ENCODE measurements at places on chromosomes 7 and 10. TPM values are rescaled to one million over a fixed set of nuclear protein-coding genes. Genes with fewer than 3 reads are reported as not detected.

- H3K27me3 ChIP-seq, result no peaks in the 10 kb centered on the region
- H3K36me3 ChIP-seq, result no peaks in the 10 kb centered on the region
- H3K4me1 ChIP-seq, result peaks cover 14% of the 10 kb centered on the region
- H3K27ac ChIP-seq, result no peak overlapping the region
Measured at GRCh38 chr7:129605960-129606614, 5.4 kb upstream of the NRF1 start.

GRCh38 chr7:115941703-115942268, 88.8 kb downstream of the TFEC start:
- no peak overlapping the region for H3K4me3 ChIP-seq
- H3K27me3 ChIP-seq, result no peaks in the 10 kb centered on the region
- no peaks in the 10 kb centered on the region for H3K4me1 ChIP-seq
- no peak overlapping the region for H3K27ac ChIP-seq
- no peak for DNase-seq

GRCh38 chr7:141975806-141976523, 2.4 kb upstream of the TAS2R38 start:
- DNase-seq, result no peak
- no peak overlapping the region for H3K4me3 ChIP-seq
- no peaks in the 10 kb centered on the region for H3K4me1 ChIP-seq
- no peak overlapping the region for H3K27ac ChIP-seq

- H3K27ac ChIP-seq, result no peak overlapping the region
- no peak for DNase-seq
- H3K4me1 ChIP-seq, result no peaks in the 10 kb centered on the region
- no peak overlapping the region for H3K4me3 ChIP-seq
- no peaks in the 10 kb centered on the region for H3K27me3 ChIP-seq
Measured at GRCh38 chr10:104081998-104082397, 3.7 kb downstream of the COL17A1 start.

SCART1 gene
- total RNA-seq, result 1.5 TPM

PTF1A gene
- not detected for total RNA-seq

CEP55 gene
- total RNA-seq, result 3.2 TPM

DNA sequence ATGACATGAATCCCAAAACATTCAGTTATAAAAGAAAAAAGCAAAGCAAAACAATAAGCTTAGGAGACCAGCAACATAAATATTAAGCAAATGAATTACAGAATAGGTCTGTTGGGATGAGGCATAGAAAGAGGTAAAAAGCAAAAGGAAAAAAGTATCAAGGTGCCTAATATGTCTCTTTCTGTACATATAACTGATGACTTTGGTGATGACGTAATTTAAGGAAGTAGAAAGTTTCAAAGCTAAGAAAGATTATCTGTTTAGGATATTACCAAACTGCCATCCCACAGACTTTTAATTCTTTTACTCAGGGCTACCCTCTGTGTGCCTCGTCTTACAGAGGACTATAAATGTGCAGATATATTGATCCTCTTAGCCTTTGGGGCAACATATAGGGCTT, 1066.5 kb downstream of the SORCS3 start:
- H3K4me1 ChIP-seq, result no peaks in the 10 kb centered on the region
- H3K27me3 ChIP-seq, result no peaks in the 10 kb centered on the region
- no peaks in the 10 kb centered on the region for H3K36me3 ChIP-seq
- no peak for DNase-seq

- DNase-seq, result no peak
- H3K27me3 ChIP-seq, result no peaks in the 10 kb centered on the region
- no peaks in the 10 kb centered on the region for H3K36me3 ChIP-seq
Measured at GRCh38 chr7:93890464-93891068, at the start of gene TFPI2. Gene TFPI2 (minus strand): TSS chr7:93890753. CDS start chr7:93890678, 75 bp downstream.

DNA sequence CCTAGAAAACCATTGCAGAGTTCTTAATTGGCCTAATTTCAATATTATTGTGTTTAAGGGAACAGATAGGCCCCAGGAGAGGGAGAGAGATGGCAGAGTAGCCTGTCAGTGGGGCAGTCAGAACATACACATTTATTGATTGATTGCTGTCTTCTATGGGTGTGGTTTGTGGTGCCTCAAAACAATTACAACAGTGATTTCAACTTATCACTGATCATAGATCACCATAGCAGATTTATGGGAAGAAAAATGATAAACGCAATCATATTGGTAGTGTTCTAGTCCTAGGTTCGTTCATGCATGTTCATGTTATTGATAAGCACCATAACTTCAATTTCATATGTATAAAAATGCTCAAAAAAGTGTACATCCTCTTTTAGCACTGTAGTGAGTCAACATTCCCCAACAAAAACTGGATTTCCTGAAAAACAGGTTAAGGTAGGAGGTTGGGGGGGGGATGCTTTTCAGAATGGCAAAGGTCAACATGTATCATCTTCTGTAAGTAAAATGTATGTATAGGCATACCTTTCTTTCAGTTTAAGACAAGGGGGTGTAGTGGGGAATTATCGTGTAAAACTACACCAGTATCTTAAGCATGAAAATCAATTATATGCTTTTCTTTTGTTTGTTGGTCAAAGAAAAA, 1.1 kb upstream of the TNKS2 start:
- H3K27me3 ChIP-seq, result no peaks in the 10 kb centered on the region
- H3K27ac ChIP-seq, result peak overlapping the region; percentile 96
- H3K4me1 ChIP-seq, result peaks cover 36% of the 10 kb centered on the region
- DNase-seq, result no peak
- H3K36me3 ChIP-seq, result no peaks in the 10 kb centered on the region

DNA sequence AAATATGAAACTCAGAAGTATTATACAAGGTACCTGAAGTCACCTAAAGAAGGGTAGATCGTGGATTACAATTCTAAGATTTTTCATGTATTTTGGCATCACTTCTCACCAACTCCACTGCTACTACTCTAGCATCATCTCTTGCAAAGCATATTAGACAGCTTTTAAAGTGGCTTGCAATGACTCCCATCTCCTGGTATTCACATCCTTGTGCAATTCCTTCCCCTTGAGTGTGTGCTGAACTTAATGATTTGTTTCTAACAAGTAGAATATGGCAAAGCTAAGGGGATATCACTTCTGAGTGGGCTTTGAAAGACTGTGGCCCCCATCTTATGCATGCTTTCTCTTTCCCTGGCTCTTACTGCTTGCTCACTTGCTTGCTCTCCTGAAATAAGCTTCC, 280.2 kb downstream of the SNX13 start:
- H3K27ac ChIP-seq, result no peak overlapping the region
- H3K36me3 ChIP-seq, result no peaks in the 10 kb centered on the region
- no peak overlapping the region for H3K4me3 ChIP-seq
- H3K27me3 ChIP-seq, result no peaks in the 10 kb centered on the region
- H3K4me1 ChIP-seq, result peaks cover 23% of the 10 kb centered on the region

DNA sequence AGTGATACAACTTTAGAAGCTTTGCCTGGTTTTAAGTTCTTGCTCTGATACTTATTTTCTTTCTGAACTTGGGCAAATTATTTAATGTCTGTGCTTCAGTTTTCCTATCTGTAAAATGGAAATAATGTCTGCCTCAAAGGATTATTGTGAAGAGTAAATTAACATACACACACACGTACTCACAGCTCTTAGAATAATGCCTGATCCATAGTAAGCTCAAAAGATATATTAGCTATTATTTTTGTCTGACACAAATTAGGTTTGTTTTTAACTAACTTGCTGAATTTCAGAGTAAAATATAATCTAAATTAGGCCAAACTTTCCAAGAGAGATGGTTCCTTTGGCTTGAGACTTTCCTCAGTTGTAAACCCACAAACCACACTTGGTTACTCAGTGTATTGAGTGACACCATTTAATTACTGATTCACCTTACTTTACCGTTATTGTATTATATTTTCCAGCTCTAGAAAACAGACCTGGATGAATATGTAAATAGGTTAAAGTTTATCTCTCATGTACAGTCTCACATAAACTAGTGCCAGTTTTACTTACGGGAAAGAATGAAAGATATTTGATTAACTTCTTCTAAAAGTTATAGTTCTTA, 50.4 kb downstream of the VTI1A start:
- no peak overlapping the region for H3K27ac ChIP-seq
- no peak overlapping the region for H3K4me3 ChIP-seq
- no peak for DNase-seq
- no peaks in the 10 kb centered on the region for H3K27me3 ChIP-seq

EMX2 gene
- total RNA-seq, result 0.74 TPM

AGBL3 gene
- total RNA-seq, result 4.9 TPM

- no peaks in the 10 kb centered on the region for H3K27me3 ChIP-seq
- H3K4me1 ChIP-seq, result no peaks in the 10 kb centered on the region
- no peak overlapping the region for H3K4me3 ChIP-seq
- peak; percentile 77 for DNase-seq
- H3K27ac ChIP-seq, result no peak overlapping the region
Measured at GRCh38 chr7:70787286-70787685, 344.7 kb upstream of the GALNT17 start.

- no peaks in the 10 kb centered on the region for H3K27me3 ChIP-seq
- no peak for DNase-seq
- H3K27ac ChIP-seq, result no peak overlapping the region
- no peaks in the 10 kb centered on the region for H3K36me3 ChIP-seq
Measured at GRCh38 chr7:107993891-107994291, 9.1 kb downstream of the LAMB1 start.

DNA sequence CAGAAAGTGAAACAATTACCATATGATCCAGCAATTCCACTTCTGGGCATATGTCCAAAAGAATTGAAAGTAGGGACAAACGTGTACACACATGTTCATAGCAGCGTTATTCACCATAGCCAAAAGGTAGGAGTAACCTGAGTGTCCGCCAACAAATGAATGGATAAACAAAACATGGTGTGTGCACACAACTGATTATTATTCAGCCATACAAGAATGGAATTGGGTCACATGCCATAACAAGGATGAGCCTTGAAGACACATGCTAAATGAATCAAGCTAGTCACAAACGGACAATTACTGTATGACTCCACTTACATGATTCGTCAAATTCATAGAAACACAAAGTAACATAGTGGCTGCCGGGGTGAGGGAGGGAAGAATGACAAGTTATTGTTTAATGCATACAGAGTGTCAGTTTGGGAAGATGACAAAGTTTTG, 4.1 kb upstream of the OIT3 start:
- H3K36me3 ChIP-seq, result peaks cover 4% of the 10 kb centered on the region
- H3K4me1 ChIP-seq, result no peaks in the 10 kb centered on the region
- no peak overlapping the region for H3K27ac ChIP-seq
- DNase-seq, result no peak
- H3K4me3 ChIP-seq, result no peak overlapping the region

ODAD2 gene
- total RNA-seq, result 0.25 TPM

DENND11 gene
- 21.1 TPM for total RNA-seq

GRCh38 chr7:151231080-151231479, 1.2 kb upstream of the CHPF2 start:
- no peak overlapping the region for H3K4me3 ChIP-seq
- H3K27ac ChIP-seq, result no peak overlapping the region
- H3K4me1 ChIP-seq, result peaks cover 43% of the 10 kb centered on the region
- DNase-seq, result no peak
- no peaks in the 10 kb centered on the region for H3K27me3 ChIP-seq

- H3K4me1 ChIP-seq, result peaks cover 23% of the 10 kb centered on the region
- H3K27ac ChIP-seq, result peak overlapping the region; percentile 85
- no peaks in the 10 kb centered on the region for H3K36me3 ChIP-seq
- no peak for DNase-seq
- H3K4me3 ChIP-seq, result peak overlapping the region; percentile 81
Measured at GRCh38 chr7:4882169-4883032, 1.1 kb downstream of the RADIL start.

DNA sequence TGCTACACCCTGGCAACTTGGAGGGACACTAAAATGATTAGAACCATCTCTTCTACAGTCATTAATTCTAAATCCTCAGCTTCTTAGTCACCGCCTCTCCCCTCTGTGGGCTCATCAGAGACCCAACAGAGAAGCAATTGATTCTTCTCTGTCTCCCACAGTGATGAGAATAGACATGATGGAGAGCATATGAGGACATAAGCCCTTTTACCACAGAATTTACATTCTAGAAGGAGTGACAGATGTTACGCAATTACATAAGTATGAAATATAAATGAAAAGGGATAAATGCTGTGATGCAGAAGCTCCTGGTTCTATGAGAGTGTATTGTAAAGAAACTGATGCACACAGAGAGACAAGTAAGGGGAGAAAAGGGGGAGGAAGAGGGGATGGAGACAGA, 18.1 kb upstream of the ABCB5 start:
- no peaks in the 10 kb centered on the region for H3K36me3 ChIP-seq
- no peak overlapping the region for H3K27ac ChIP-seq
- H3K4me1 ChIP-seq, result peaks cover 14% of the 10 kb centered on the region
- no peak overlapping the region for H3K4me3 ChIP-seq
- DNase-seq, result no peak

DNA sequence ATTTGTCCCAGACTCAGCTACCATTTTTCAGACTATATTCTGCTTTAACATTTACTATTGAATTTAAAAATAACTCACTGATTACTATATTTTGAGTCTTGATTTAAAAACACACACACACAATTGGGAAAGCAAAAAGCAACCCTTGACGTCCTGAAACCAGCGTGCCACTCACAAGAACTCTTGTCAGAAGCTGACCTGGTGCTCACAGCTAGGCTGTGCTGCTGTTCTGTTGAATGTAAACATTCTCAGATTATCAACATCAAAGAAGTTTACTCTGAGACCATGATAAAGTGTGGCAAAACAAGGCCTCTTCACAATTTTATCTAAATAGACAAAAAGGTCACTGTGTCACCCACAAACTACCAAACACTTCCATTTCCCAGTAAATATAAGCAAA, 62.6 kb upstream of the CACNA2D1 start:
- no peaks in the 10 kb centered on the region for H3K36me3 ChIP-seq
- H3K4me1 ChIP-seq, result peaks cover 10% of the 10 kb centered on the region
- no peaks in the 10 kb centered on the region for H3K27me3 ChIP-seq
- no peak for DNase-seq
- no peak overlapping the region for H3K4me3 ChIP-seq
- no peak overlapping the region for H3K27ac ChIP-seq

DNA sequence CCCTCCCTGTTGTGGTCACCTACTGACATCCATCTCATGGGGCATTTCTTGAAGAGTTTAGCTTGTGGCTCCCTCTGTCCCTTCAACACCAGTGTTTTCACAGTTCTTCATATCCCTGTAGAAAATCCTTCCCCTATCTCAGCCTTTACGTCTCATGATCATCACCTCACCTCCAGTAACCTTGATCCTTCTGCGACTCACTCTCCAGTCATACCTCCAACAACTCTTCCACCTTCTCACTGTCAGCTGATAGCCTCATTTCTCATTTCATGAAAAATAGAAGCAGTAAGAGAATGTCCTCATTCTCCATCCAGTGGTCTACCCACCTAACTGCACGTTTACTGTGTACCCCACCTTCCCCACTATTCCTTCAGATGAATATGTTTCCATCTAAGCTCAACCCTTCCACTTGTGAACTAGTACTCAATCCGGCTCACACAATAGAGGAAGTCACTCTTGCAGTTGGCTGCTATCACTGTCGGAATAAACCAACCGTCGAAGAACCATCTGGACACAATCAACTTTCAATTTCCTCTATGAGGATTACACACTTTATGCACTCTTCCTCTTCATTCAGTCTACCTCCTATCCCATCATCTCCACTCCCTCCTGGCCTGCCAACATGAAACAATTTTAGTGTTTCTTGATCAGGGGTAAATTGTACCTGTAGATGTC, 256.0 kb downstream of the AHR start:
- no peak for DNase-seq
- H3K4me1 ChIP-seq, result peaks cover 51% of the 10 kb centered on the region
- H3K27ac ChIP-seq, result no peak overlapping the region
- no peaks in the 10 kb centered on the region for H3K27me3 ChIP-seq

GRCh38 chr7:48971173-48971572, 46.8 kb downstream of the CDC14C start:
- DNase-seq, result no peak
- no peaks in the 10 kb centered on the region for H3K36me3 ChIP-seq
- no peaks in the 10 kb centered on the region for H3K4me1 ChIP-seq
- no peak overlapping the region for H3K4me3 ChIP-seq

All from vagina (tissue), 2 donors.